ENCODE measurements at places on chromosomes 3 and 15.

GRCh38 chr3:18900994-18901393, 247.3 kb upstream of the KCNH8 start:
- DNase-seq, result no peak

DNA sequence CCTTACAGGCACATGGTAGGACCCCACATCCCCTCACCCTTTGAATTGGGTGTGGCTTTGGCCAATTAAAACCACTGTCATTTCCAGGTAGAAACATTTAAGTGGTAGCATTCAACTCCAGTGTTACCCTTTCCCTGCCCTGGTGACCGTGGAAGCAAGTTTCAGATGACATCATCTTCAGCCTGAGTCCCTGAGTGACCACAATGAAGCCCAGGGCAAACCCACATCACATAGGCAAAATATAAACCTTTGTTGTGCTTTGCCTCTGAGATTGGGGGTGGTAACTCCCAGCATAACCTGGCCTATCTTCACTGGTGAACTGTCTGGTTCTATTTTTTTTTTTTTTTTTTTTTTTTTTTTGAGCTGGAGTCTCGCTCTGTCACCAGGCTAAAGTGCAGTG, 404.0 kb upstream of the WNT5A start:
- no peak for DNase-seq

GRCh38 chr15:95944193-95944592, 386.3 kb upstream of the NR2F2 start:
- no peak for DNase-seq

GRCh38 chr3:24302396-24302795, 192.3 kb downstream of the THRB start:
- no peak for DNase-seq

DNA sequence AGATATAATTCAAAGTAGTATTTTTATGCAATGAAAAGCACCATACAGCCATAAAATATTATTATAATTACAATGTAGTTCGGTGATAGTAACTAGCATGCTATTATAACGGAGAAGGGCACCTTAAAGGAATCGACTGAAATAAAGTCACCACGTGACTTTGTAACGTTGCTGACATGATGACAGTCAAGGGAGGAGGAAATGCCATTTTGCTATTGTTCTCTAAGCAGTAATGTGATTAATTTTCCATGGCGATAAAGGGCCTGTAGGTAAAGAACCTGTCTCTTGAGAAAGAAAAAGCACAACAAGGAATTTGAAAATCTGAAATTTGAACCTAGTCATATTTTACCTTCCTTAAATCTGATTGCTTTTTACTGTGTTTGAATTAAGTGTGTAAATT, 526.2 kb downstream of the ROBO2 start:
- no peak for DNase-seq

GRCh38 chr3:53552730-53553129, 58.3 kb downstream of the CACNA1D start:
- DNase-seq, result no peak

- DNase-seq, result no peak
These were observed 193.7 kb downstream of the TIGIT start for GRCh38 chr3:114487502-114487901.

- no peak for DNase-seq
These were observed 124.8 kb downstream of the RPLP1 start for GRCh38 chr15:69577397-69577796.

DNA sequence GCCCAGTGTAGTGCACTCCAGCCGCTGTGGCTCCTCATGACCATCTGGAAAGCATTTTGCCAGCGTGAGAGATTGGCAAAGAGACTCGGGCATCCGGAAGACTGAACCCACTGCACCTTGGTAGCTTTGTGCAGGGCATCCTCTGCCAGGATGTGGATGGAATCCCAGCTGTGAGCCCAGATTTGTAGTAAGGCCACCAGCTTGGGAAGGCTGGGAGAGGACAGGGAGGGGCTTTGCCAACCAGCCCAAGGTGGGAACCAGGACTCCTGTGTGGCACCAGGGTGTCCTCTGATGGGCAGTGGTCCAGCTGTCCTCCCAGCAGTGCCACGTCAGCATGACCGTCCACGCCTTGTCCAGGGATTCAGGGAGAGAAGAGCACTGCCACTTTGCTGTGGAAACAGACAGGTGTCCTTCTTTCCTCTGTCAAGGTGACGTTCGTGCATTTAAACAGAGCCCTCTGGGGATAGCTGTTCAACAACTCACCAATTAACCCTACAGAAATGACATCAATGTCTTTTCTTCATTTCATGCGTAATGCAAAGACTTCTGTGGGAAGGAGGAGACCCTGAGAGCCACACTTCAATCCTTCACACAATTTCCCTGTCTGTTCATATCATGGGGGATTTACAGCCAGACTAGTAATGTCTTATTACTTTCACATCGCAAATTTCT, 19.1 kb downstream of the KLF15 start:
- no peak for DNase-seq

DNA sequence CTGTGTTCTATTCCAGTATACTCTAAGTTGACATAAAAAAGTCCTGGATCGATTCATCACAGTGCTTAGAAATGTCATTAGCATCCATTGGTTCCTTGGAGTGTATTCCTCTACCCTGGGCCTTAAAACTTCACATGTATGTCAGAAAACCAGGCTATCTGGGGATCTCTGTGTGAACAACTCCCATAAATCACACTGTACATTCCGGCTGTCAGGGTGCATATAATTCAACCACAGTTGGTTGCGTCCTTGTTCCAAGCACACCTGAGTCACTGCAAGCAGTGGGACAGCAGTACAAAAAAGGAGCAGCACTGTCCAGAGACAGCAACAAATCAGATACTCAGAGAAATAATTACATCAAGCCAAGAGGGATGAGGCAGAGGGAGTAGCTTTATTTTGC, 52.4 kb downstream of the PDZRN3 start:
- no peak for DNase-seq

DNA sequence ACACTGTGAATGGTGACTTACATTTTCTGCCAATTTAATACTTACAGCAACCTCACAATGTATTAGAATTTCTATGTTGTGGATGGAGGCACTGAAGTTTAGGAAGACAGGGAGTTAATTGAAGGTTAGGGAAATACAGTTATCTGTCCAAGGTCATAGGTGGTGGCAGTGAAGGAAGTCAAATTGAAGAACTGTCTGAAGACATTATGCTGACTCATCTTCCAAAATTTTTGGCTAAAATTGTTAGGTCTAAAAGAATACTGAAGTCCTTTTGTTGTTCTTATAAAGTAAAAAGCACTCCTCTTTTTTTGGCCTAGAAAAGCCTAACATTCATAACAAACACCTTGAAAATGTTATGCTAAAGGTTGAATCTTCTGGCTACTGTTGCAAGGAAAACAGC, 27.7 kb downstream of the EMC4 start:
- no peak for DNase-seq

DNA sequence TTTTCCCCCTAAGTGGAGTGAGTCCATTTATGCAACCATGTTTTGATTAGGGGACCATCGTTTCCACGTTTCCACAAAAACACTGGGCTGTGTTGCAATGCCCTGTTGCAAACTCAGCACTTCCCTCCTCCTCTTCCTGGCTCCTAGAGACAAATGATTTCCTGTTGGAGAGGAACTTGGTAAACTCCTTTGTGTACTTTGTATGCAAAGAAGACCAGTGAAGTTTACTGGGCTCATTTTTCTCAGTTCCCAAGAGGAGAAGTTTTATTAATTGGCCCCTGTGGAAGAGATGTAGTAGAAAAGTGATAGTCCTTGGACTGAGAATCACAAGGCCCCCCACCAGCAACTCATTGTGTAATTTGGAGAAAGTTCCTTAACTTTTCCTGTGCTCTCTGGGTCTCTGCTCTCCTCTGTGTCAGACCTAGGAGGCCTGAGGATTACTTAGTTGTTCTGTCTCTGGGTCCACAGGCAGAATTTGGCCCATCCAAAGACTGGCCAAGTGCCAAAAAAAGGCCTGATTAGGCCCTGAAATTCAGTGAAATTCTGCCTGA, 95.0 kb downstream of the ATG7 start:
- no peak for DNase-seq

Measured in anterior cingulate cortex (tissue), 58 donors.